ENCODE measurements at places on chromosomes 16 and 17. TPM values are rescaled to one million over a fixed set of nuclear protein-coding genes. Genes with fewer than 3 reads are reported as not detected.

Gene ENDOV
- total RNA-seq = 35.4 TPM

Gene ALOX12
- 0.85 TPM for total RNA-seq

Gene TEKT5
- 0.99 TPM for total RNA-seq

Gene CSH2
- total RNA-seq = not detected

Gene PPL
- 10.8 TPM for total RNA-seq

Gene GPR179
- total RNA-seq = 0.07 TPM

DNA sequence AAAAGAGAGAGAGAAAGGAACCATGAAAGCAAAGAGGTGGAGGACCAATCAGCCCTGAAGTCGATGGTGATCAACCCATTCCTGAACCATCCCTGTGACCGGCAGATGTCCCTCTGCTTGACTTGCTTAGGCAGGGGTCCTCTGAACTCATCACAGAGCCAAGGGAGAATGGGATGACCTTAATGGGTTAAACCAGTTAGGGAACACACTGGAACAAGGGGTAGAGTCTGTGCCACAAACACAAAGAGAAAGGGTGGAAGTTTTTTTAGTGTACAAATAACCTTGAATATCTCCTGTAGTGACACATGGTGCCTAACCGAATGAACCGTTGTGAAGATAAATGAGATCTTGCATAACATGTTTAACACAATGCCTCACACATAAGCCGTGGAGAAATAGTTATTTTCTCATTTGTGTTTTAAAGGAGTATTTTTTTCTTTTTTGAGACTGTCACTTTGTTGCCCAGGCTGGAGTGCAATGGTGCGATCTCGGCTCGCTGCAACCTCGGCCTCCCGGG lies 11.2 kb downstream of the NAA60 start:
- no peaks in the 10 kb centered on the region for H3K27me3 ChIP-seq
- no peak for DNase-seq
- H3K36me3 ChIP-seq = peaks cover 7% of the 10 kb centered on the region
- peaks cover 15% of the 10 kb centered on the region for H3K4me1 ChIP-seq

DNA sequence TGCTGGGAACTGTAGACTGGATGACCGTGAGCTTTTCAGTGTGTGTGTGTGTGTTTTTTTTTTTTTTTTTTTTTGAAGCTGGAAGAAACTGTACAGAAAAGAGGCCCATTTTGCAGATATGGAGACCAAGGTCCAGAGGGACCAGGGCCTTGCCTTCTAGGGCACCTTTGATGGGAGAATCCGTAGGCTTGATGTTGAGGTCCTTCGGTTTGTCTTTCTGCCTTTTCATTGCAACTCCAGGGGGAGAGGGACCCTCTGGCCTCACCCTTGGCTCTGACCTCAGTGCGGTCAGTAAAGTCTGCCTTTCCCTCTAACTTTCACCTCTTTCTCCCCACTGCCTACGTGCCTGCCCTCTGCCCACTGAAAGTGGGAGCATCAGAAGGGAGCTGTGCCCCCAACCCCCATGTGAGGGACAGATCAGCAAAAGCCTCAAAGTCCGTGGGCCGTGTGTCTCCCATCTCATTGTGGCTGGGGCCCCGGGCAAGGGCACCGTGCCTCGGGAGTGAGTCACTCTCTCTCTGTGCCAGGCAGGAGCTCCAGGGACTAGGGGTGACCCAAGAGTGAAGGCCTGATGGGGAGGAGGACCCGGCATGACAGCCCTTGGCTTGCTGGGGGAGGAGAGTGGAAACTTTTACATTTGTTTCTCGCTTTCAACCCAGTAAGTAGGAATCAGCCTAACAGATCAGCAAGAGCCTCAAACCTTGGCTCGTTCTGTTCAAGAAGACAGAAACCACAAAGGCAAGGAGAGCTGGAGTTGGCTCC lies 123.6 kb downstream of the CMIP start:
- no peaks in the 10 kb centered on the region for H3K4me1 ChIP-seq
- no peaks in the 10 kb centered on the region for H3K27me3 ChIP-seq
- no peak overlapping the region for H3K4me3 ChIP-seq
- no peaks in the 10 kb centered on the region for H3K36me3 ChIP-seq

- H3K27me3 ChIP-seq = peaks cover 11% of the 10 kb centered on the region
- no peaks in the 10 kb centered on the region for H3K36me3 ChIP-seq
- H3K27ac ChIP-seq = no peak overlapping the region
- H3K4me3 ChIP-seq = no peak overlapping the region
- no peak for DNase-seq
Measured at GRCh38 chr17:30086896-30087295, 29.7 kb upstream of the NSRP1 start.

- DNase-seq = no peak
- no peak overlapping the region for H3K27ac ChIP-seq
- H3K36me3 ChIP-seq = no peaks in the 10 kb centered on the region
- no peaks in the 10 kb centered on the region for H3K27me3 ChIP-seq
- H3K4me1 ChIP-seq = peaks cover 16% of the 10 kb centered on the region
Measured at GRCh38 chr16:67024384-67025209, 4.4 kb upstream of the CBFB start.

DNA sequence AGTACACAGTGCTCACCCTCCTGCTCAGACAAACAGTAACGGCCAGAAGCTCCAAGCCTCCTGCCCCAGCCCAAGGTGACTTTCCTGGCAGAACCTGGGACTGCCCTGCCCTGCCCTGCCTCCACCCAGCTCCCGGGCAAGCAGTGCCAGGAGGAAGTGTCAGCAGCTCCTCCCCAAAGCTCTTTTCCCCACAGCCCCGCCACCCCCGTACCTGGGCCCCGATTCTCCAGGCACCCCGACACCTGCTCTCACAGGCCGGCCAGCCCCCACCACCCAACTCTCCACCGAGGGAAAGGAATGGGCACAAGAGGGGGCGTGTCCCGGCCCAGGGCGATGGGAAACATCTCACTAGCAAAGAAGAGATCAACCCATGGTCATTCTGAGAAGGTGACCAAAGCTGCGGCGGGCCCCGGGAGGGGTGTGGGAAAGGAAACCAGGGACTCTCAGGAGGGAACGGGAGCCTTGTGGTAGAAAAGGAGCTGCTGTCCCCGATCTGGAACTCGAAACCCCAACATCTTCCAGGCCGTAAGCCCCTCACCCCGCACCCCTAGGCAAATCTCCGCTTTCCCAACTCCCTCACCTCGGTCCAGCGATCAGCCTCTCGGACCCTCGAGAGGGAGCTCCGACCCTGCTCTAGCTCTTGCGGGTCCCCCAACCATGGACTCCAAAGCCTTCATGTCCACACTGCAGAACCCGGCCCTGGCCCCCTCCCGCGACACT lies 1.2 kb downstream of the BCAR1 start:
- peaks cover 58% of the 10 kb centered on the region for H3K4me1 ChIP-seq
- H3K36me3 ChIP-seq = no peaks in the 10 kb centered on the region
- no peaks in the 10 kb centered on the region for H3K27me3 ChIP-seq
- peak overlapping the region; percentile 91 for H3K27ac ChIP-seq

GRCh38 chr17:74998783-74999182 lies 11.4 kb downstream of the CDR2L start:
- peaks cover 6% of the 10 kb centered on the region for H3K4me1 ChIP-seq
- no peak overlapping the region for H3K4me3 ChIP-seq
- no peaks in the 10 kb centered on the region for H3K27me3 ChIP-seq
- DNase-seq = no peak
- H3K36me3 ChIP-seq = peaks cover 4% of the 10 kb centered on the region

GRCh38 chr17:72111336-72111923 lies 9.4 kb upstream of the SOX9 start:
- no peaks in the 10 kb centered on the region for H3K36me3 ChIP-seq
- no peak for DNase-seq
- H3K27ac ChIP-seq = no peak overlapping the region
- no peak overlapping the region for H3K4me3 ChIP-seq

DNA sequence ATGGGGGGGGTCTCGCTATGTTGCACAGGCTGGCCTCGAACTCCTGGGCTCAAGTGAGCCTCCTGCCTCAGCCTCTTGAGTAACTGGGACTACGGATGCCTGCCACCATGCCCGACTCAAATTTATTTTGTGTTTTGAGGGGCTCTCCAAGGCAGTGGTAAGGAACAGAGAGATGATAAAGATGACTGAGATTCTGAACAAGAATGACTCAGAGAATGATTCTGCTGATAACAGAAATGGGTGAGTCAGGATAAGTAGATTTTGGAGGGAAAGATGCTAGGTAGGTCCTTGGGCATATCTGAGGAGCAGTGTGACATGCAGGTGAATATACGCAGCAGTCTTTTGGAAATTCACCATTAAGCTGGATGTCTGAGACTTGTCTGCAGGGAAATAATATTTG lies 2.6 kb downstream of the TMEM220 start:
- no peaks in the 10 kb centered on the region for H3K27me3 ChIP-seq
- no peak overlapping the region for H3K4me3 ChIP-seq
- H3K36me3 ChIP-seq = no peaks in the 10 kb centered on the region
- no peak for DNase-seq

DNA sequence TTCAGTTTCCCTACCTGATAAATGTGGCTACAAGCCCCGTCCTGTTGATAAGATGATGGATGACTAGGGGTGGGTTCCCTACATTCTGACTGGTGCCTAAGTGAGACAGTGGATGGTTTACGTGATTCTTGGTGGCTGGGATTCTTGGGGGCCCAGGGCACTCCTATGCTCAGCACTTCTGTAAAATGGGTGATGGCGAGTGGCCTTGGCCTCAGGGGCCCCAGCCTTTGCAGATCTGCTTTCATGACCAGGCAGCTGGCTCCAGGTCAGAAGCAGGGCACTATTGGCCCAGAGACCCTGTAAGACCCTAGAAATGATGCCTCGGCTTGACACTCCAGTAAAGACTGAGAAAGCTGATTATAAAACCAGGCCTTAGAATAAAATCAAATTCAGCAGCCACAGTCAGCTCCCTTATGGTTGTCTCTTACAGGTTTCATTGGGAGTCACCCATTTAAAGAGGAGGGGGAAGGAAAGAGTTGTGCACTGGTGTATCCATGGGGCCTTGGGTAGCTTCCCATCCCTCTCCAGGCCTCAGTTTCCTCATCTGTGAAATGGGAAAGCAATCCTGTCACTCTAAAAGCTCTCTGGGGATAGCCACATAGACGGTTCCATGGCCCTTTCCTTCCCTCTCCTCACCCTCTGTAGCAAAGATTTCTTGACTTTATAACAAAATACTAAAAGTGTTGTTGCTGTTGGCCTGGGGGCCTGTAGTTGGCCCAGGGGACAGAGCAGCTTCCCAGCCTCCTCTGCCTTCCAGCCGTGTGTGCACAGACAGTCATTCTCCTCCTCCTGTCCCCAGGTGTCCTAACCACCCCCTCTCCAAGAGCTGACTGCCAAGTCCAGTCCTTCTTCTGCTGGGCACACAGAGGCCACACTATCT lies 1.2 kb downstream of the SNX20 start:
- H3K4me1 ChIP-seq = no peaks in the 10 kb centered on the region
- no peaks in the 10 kb centered on the region for H3K36me3 ChIP-seq
- no peak overlapping the region for H3K4me3 ChIP-seq
- H3K27ac ChIP-seq = no peak overlapping the region
- DNase-seq = no peak
- no peaks in the 10 kb centered on the region for H3K27me3 ChIP-seq

- DNase-seq = peak; percentile 10
- H3K4me1 ChIP-seq = peaks cover 8% of the 10 kb centered on the region
- H3K36me3 ChIP-seq = peaks cover 30% of the 10 kb centered on the region
- H3K4me3 ChIP-seq = peak overlapping the region; percentile 88
- no peaks in the 10 kb centered on the region for H3K27me3 ChIP-seq
- H3K27ac ChIP-seq = peak overlapping the region; percentile 94
Measured at GRCh38 chr16:2250652-2251295, 613 bp downstream of the ECI1 start.

DNA sequence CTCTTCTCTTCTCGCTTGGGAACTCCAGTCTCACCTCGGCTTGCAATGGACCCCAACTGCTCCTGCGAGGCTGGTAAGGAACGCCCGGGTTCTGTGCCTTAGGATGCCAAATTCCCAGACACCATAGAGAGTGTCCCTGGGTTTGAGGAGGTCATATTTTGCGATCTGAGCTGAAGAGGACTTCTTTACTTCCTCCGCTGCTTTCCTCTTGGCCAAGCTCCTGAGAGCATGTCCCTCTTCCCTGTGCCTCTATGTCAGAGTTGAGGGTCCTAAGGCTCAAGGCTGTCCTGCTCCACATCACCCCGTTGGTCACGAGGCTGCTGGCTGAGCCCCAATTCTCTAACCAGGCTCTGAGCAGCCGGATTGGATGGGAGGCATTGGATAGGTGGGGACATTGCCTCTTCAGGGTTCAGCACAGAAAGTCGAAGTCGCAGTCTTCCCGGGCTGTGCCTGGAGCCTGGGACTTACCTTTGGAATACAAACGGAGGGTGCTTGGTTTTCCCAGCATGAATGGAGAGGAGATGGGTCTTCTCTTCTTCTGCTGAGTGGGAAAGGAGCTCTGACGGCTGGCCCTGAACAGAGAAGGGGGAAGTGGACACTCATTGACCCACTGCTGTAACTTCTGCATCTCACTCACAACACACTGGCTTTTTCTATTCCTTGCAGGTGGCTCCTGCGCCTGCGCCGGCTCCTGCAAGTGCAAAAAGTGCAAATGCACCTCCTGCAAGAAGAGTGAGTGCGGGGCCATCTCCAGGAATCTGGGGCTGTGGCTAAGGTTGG lies 416 bp downstream of the MT1H start:
- H3K36me3 ChIP-seq = no peaks in the 10 kb centered on the region
- H3K27me3 ChIP-seq = peaks cover 100% of the 10 kb centered on the region
- no peak overlapping the region for H3K4me3 ChIP-seq
- DNase-seq = no peak
- H3K27ac ChIP-seq = no peak overlapping the region

- peak overlapping the region; percentile 97 for H3K27ac ChIP-seq
- peak overlapping the region; percentile 86 for H3K4me3 ChIP-seq
- DNase-seq = peak; percentile 62
- no peaks in the 10 kb centered on the region for H3K36me3 ChIP-seq
- no peaks in the 10 kb centered on the region for H3K27me3 ChIP-seq
Measured at GRCh38 chr17:78358538-78359320, 1.1 kb downstream of the SOCS3 start.

GRCh38 chr16:21301895-21302291 lies 23.8 kb upstream of the CRYM start:
- H3K27ac ChIP-seq = no peak overlapping the region
- H3K36me3 ChIP-seq = no peaks in the 10 kb centered on the region
- no peak for DNase-seq
- H3K4me3 ChIP-seq = peak overlapping the region; percentile 56
- no peaks in the 10 kb centered on the region for H3K4me1 ChIP-seq
- peaks cover 80% of the 10 kb centered on the region for H3K27me3 ChIP-seq

DNA sequence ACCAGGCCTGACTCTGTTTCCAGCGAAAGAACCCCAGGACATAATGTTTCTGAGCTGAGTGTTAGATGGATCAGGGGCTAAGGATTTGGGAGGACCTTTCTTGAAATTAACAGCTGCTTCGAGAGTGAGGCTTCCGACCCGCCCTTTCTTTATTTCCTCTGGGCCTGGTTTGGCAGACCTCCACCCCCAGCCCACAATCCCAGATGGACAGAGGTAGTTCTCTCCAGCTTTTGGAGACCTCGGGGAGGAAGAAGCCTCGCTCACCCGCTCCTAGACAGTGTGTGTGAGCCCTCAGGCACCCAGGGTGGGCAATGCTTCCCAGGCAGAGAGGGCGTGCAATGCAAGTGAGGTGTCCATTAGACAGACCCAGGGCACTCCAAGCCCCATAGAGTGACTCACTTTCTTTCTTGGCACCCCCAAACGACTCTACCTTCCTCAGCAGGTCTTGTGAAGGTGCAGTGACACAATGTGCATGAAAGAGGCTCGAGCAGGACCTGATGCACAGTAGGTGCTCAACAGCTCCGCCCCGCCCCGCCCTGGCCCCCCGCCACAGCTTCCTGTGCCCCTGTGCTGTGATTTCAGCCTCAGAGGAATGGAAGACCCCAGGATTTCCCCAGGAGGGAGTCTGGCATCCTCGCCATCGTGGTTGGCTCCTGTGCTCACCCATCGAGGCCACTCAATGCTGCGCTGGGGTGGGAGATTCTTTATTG lies 50.7 kb upstream of the TOB1 start:
- H3K27ac ChIP-seq = no peak overlapping the region
- H3K4me1 ChIP-seq = peaks cover 24% of the 10 kb centered on the region
- no peaks in the 10 kb centered on the region for H3K36me3 ChIP-seq
- DNase-seq = peak; percentile 41
- no peaks in the 10 kb centered on the region for H3K27me3 ChIP-seq

All from cardiac muscle cell (in vitro differentiated cells and primary cell).